Stimulated activated CD8-positive, alpha-beta memory T cell treated with anti-CD3 and anti-CD28 coated beads, Interleukin-7, amount 100 ng/mL, for 24 hours (primary cell): ENCODE measurements at places on chromosomes 5 and 9.

- DNase-seq: no peak
Measured at GRCh38 chr5:116423141-116423540, 151.5 kb downstream of the SEMA6A start.

- DNase-seq: no peak
Measured at GRCh38 chr5:157046041-157046440, 12.9 kb downstream of the HAVCR1 start.

GRCh38 chr5:150502106-150502505, 5.8 kb upstream of the NDST1 start:
- DNase-seq: no peak

GRCh38 chr5:134432174-134432573, 20.5 kb upstream of the CDKN2AIPNL start:
- DNase-seq: no peak

DNA sequence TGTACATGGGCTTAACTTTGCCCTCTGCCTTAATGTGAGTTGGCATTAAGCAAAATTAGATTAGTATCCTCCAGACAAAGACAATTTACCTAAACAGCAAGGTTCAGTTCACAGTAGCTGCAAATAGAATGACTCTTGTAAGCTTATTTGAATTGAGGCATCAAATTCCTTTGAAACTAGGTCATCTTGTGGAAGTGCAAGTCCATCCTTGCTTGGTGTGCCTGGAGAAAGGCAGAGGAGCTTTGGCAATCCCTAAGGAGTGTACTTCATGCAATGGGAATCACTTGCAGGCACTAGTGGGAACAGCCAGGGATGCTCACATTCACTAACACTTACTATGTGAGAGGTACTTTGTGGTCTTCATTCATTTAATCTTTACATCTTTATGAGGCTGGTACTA, 118.3 kb downstream of the DRD1 start:
- no peak for DNase-seq

- DNase-seq: no peak
Measured at GRCh38 chr5:82754759-82755158, 322.4 kb downstream of the TMEM167A start.

DNA sequence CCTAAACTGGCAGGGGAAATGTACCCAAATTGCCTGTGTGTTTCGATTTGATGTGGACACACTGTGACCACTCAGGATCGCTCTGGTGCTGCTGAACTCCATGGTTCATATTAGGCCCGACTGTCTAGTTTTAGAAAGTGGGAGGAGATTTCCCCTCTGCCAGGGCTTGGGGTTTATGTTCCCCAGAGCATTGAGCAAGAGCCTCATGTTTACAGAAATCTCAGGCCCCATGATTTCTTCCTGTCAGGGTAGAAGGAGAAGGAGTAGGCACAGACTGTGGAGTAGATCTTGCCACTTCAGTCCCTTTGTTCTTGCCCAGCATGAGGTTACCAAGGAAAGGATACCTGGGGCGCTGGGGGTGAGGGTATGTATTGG, 40.8 kb upstream of the GLRX start:
- DNase-seq: no peak

DNA sequence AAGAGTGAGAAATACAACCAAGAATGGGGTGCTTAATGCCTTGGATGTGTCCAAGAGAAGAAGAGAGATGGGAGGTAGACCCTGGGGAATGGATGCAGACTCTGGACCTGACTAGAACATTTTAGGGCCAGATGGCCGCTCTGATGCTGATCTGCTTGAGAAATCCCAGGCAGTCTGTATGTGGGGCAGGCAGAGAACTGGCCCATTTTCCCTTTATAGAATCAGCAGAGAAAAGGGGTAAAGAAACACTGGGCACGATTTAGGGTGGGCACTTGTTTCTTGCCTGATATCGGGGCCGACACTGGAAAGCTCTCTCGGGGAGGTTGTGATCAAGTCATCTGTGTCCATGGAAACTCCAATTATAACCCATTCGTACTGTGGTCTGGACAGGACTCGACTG, 118.5 kb upstream of the FSTL4 start:
- no peak for DNase-seq

DNA sequence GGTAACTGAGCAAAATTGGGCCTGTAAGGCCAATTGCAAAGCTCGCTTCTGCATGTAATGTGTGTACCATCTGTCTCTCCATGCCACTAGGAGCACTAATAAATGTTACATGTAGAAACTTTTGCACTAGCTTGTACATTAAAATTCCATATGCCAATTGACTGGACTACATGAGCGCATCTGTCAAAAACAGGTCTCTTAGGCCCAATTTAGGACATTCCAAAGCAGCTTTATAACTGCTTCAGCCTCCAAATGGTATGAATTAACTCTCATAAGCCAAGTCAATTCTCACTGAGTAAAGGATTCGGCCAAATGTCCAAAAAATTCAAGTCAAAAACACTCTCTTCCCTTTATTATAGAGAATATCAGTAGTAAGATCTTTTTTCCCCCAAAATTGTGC, 23.5 kb upstream of the FOXD1 start:
- DNase-seq: no peak

DNA sequence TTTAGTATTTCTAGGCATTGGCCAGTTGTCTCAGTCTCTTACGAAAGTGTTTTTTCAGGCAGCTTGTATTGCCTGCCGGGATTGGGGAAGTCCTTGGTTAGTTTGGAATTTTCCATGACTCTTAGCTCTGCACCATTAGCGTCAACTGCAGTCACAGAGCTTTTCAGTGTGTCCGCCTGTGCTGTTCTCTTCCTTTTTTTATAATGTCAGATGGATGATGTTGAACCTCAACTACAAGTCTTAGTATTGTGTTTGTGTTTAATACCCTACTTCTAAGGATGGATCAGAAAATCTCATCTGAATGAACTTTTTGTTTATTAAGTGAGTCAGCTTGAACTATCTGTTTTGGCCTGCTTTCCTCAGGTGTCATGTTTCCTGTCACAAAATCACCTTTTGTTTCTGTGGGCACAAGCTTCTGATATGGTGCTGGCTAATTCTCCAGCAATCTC, 33.1 kb downstream of the ATP6V0E1 start:
- DNase-seq: no peak
